ENCODE measurements at places on chromosomes 16 and 17. TPM values are rescaled to one million over a fixed set of nuclear protein-coding genes. Genes with fewer than 3 reads are reported as not detected.

The SALL1 gene
- 8.0 TPM for total RNA-seq

The TBC1D3H gene
- total RNA-seq = not detected

The KRTAP1-1 gene
- total RNA-seq = not detected

The TBX2 gene
- 55.9 TPM for total RNA-seq

The ADGRG1 gene
- total RNA-seq = 41.1 TPM

DNA sequence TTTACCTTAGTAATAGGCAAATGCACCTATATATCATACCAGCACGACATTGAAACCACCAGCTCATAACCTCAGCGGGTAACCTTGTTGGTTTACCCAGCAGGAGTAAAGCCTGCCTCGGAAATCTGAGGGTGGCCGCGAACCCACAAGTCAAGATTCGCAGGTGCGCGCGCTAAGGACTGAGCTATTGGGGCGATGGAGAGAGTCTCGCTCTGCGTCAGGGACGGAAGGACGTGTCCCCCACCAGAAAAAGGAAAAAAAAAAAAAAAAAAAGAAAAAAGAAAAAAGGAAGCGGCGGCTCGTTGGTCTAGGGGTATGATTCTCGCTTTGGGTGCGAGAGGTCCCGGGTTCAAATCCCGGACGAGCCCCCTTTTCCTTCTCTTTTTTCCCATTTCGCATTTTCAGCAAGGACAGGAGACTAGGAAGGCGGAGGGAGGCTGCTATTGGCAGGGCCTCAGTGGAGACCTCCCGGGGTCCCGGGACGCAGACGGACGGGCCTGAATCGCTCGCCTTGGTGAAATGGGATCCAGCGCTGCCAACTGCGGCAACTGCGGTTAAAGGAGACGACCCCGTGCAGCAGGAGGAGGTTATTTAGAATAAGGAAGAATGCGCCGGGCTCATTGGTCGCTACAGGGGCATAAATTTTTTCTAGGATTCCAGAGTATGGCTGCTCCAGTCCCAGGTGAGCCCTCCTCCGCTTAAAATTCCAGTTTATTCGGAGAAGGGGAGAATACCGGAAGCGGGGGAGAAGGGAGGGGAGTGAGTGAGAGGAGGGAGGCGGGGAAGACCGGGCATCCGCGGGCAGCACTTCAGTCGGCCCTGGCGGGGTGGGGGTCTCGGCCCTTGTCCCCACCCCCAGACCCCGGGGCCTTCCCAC is at the start of gene OR1F1:
TSS of gene OR1F1 (plus strand) at position 407 of the 877 bp plus-strand sequence.
- peak within 1 kb of the TSS; percentile 79 for H3K27ac ChIP-seq
- no peaks in the 10 kb centered on the region for H3K36me3 ChIP-seq
- DNase-seq = no peak
- H3K27me3 ChIP-seq = peaks cover 91% of the 10 kb centered on the region
- peak within 1 kb of the TSS; percentile 94 for H3K4me3 ChIP-seq
- H3K4me1 ChIP-seq = peaks cover 27% of the 10 kb centered on the region

- peaks cover 6% of the 10 kb centered on the region for H3K4me1 ChIP-seq
- H3K36me3 ChIP-seq = no peaks in the 10 kb centered on the region
- H3K27me3 ChIP-seq = no peaks in the 10 kb centered on the region
- H3K4me3 ChIP-seq = no peak overlapping the region
Observed at GRCh38 chr17:47644324-47644723, 5.4 kb upstream of the KPNB1 start.

GRCh38 chr17:27348196-27348595 is 54.3 kb downstream of the WSB1 start:
- H3K27ac ChIP-seq = peak overlapping the region; percentile 79
- peak overlapping the region; percentile 77 for H3K4me3 ChIP-seq
- peaks cover 28% of the 10 kb centered on the region for H3K4me1 ChIP-seq
- no peaks in the 10 kb centered on the region for H3K27me3 ChIP-seq
- peaks cover 4% of the 10 kb centered on the region for H3K36me3 ChIP-seq
- no peak for DNase-seq

DNA sequence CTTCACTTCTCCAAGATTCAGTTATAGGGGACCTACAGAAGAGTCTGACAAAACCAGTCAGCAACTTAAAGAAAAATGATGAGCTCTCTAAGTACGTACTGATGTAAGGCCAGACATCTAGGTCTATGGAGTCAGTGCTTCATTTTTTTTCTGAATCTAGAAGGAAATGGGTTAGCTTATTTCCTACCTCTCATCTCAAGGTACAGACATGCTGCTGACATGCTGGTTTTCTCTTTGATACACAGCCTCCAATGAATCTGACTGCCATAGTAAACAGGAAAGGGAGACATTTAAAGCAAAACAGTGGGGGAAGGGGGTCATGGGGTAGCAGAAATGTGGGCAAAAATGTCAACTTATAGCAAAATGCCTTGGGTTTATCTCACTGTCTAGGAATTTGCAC is 16.4 kb downstream of the CDR2 start:
- no peaks in the 10 kb centered on the region for H3K27me3 ChIP-seq
- peaks cover 21% of the 10 kb centered on the region for H3K36me3 ChIP-seq
- DNase-seq = no peak
- H3K27ac ChIP-seq = no peak overlapping the region

- no peaks in the 10 kb centered on the region for H3K4me1 ChIP-seq
- H3K4me3 ChIP-seq = no peak overlapping the region
- H3K36me3 ChIP-seq = no peaks in the 10 kb centered on the region
- no peak overlapping the region for H3K27ac ChIP-seq
- no peak for DNase-seq
Observed at GRCh38 chr17:48169926-48170325, 62.4 kb downstream of the SNX11 start.

- H3K27me3 ChIP-seq = peaks cover 8% of the 10 kb centered on the region
- H3K4me3 ChIP-seq = no peak overlapping the region
- H3K27ac ChIP-seq = no peak overlapping the region
- H3K4me1 ChIP-seq = no peaks in the 10 kb centered on the region
- DNase-seq = no peak
Observed at GRCh38 chr16:71542377-71542776, 16.2 kb downstream of the CHST4 start.

GRCh38 chr17:43554857-43555256 is 8.7 kb upstream of the ETV4 start:
- peaks cover 16% of the 10 kb centered on the region for H3K27me3 ChIP-seq
- no peak overlapping the region for H3K27ac ChIP-seq
- H3K36me3 ChIP-seq = no peaks in the 10 kb centered on the region

GRCh38 chr17:13265311-13265710 is 247.5 kb upstream of the ELAC2 start:
- H3K27me3 ChIP-seq = peaks cover 47% of the 10 kb centered on the region
- no peaks in the 10 kb centered on the region for H3K36me3 ChIP-seq
- H3K4me3 ChIP-seq = no peak overlapping the region
- H3K4me1 ChIP-seq = peaks cover 47% of the 10 kb centered on the region
- H3K27ac ChIP-seq = no peak overlapping the region

- no peaks in the 10 kb centered on the region for H3K27me3 ChIP-seq
- H3K4me3 ChIP-seq = no peak overlapping the region
Observed at GRCh38 chr17:74244548-74244947, 29.5 kb upstream of the DNAI2 start.

- no peak for DNase-seq
- peak overlapping the region; percentile 59 for H3K27ac ChIP-seq
- peak overlapping the region; percentile 73 for H3K4me3 ChIP-seq
Observed at GRCh38 chr16:19118938-19119431, 5.2 kb downstream of the ITPRIPL2 start.

GRCh38 chr17:75799402-75799801 is 14.8 kb downstream of the UNK start:
- no peak overlapping the region for H3K27ac ChIP-seq
- no peak for DNase-seq
- no peaks in the 10 kb centered on the region for H3K4me1 ChIP-seq
- H3K4me3 ChIP-seq = no peak overlapping the region

DNA sequence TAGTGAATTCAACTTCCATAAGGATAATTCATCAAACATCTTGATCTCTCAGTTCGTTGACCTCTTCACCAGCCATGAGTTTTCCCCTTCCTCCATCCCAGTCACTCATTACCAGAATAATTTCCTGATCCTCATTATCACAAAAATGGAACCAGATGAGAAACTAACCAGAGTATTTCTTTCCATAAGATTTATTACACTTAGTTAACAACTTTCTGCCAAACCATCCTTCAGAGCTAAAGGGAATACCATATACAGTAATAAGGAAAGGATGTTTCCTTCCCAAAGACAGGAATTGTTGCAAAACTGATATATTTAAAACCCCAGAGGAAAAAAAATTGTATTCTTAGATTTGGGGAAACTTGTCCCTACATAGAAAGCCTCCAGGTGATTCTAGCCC is 8.6 kb downstream of the KRTAP29-1 start:
- DNase-seq = no peak
- no peaks in the 10 kb centered on the region for H3K4me1 ChIP-seq
- no peaks in the 10 kb centered on the region for H3K36me3 ChIP-seq
- H3K27me3 ChIP-seq = no peaks in the 10 kb centered on the region

GRCh38 chr17:27384726-27385125 is 71.5 kb upstream of the KSR1 start:
- peaks cover 4% of the 10 kb centered on the region for H3K4me1 ChIP-seq
- no peak overlapping the region for H3K4me3 ChIP-seq
- DNase-seq = no peak
- H3K36me3 ChIP-seq = no peaks in the 10 kb centered on the region
- H3K27me3 ChIP-seq = peaks cover 4% of the 10 kb centered on the region

DNA sequence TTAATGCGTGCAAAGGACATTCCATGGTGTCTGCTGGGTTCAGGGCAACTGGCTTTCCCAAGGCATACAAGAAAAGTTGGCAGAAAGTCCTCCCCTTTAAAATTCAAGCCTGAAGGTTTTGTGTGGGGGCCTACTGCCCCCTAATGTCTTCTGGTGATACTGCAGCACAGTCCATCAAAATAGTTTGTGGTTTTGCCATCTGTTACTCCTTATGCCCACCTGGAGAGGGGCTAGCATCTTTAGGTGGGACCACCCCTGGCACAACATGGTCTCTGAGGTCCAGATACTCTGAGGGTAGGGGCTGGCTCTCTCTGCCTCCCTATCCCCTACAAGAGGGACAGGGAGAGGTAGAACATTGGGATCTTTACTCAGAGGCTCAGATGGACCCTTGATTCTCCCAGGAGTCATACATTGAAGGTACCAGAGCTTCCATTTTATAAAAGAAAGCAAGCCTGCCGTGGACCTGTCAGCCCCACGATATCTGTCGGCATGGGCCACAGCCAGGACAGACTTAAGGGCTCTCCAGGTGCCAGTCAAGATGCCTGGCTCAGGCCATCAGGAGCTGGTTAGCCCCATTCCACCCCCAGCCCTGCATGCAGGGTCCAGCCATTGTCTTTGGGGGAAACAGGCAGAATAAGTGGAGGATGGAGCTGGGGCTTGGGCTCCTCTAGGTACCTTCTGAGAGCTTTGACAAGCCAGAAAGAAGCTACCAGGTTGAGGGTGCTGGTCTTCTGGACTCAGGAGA is 6.3 kb downstream of the ESRP2 start:
- peaks cover 15% of the 10 kb centered on the region for H3K27me3 ChIP-seq
- no peak overlapping the region for H3K4me3 ChIP-seq
- peak; percentile 62 for DNase-seq
- H3K36me3 ChIP-seq = peaks cover 9% of the 10 kb centered on the region
- peaks cover 11% of the 10 kb centered on the region for H3K4me1 ChIP-seq
- peak overlapping the region; percentile 53 for H3K27ac ChIP-seq

DNA sequence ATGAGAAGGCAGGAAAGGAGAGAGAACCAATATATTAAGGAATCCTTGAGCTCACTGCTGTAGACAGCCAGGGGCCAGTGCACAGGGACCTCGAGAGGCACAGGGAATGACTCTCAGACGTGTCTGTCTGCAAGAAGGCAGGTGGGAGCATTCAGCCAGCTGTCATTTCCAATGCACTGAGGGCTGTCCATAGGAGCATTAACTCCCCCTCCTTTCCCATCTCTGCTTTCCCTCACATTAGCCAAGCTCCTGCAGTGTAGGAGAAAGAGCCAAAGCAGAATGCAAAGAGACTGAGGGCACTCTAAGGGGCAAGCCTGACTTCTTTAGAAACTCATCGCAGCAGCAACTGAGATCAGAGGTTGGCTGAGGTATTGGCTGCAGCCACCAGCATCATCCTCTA is 218.3 kb downstream of the CDH13 start:
- no peak overlapping the region for H3K27ac ChIP-seq
- DNase-seq = no peak
- H3K36me3 ChIP-seq = peaks cover 3% of the 10 kb centered on the region
- no peak overlapping the region for H3K4me3 ChIP-seq
- no peaks in the 10 kb centered on the region for H3K4me1 ChIP-seq
- no peaks in the 10 kb centered on the region for H3K27me3 ChIP-seq

DNA sequence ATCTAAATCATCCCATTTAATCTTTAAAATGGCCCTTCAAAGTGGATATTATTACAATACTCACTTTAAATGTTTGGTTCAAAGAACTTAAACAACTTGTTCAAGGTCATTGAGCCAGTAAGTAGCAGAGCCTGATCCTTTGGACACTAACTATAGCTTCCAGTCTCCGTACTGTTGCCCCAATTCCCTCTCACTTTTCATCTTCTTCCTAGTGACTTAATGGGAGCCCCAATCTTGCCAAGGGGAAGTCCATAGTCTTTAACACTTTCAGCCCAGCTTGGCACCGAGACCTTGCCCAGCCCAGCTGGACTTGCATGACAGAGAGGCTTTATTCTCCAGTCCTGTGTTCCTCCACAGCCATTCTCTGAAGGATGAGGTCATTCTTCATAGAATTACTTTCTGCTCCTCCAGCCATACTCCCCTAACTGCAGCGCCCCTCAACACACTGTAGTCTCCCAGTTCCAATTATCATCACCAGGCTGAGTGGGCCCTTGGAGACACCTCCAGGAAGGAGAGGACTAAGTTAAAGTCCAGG is 49.2 kb upstream of the NLK start:
- H3K36me3 ChIP-seq = no peaks in the 10 kb centered on the region
- no peak overlapping the region for H3K4me3 ChIP-seq
- no peaks in the 10 kb centered on the region for H3K4me1 ChIP-seq
- no peak overlapping the region for H3K27ac ChIP-seq

GRCh38 chr16:57469917-57470470 is 7.5 kb downstream of the POLR2C start:
- H3K4me3 ChIP-seq = no peak overlapping the region
- no peak for DNase-seq
- no peak overlapping the region for H3K27ac ChIP-seq

GRCh38 chr17:41308251-41308917 is 725 bp downstream of the KRTAP16-1 start:
- no peak for DNase-seq
- H3K27ac ChIP-seq = no peak overlapping the region
- peaks cover 4% of the 10 kb centered on the region for H3K27me3 ChIP-seq
- no peaks in the 10 kb centered on the region for H3K36me3 ChIP-seq

GRCh38 chr16:76502555-76502954 is 225.4 kb downstream of the CNTNAP4 start:
- DNase-seq = no peak
- no peaks in the 10 kb centered on the region for H3K4me1 ChIP-seq
- no peaks in the 10 kb centered on the region for H3K36me3 ChIP-seq
- no peaks in the 10 kb centered on the region for H3K27me3 ChIP-seq
- H3K4me3 ChIP-seq = no peak overlapping the region
- no peak overlapping the region for H3K27ac ChIP-seq

GRCh38 chr16:29710227-29711219 is 31.5 kb downstream of the QPRT start:
- no peaks in the 10 kb centered on the region for H3K36me3 ChIP-seq
- peak overlapping the region; percentile 75 for H3K4me3 ChIP-seq
- no peak for DNase-seq
- H3K27ac ChIP-seq = peak overlapping the region; percentile 78
